ENCODE measurements at places on chromosomes 7 and 10. TPM values are rescaled to one million over a fixed set of nuclear protein-coding genes. Genes with fewer than 3 reads are reported as not detected.

DNA sequence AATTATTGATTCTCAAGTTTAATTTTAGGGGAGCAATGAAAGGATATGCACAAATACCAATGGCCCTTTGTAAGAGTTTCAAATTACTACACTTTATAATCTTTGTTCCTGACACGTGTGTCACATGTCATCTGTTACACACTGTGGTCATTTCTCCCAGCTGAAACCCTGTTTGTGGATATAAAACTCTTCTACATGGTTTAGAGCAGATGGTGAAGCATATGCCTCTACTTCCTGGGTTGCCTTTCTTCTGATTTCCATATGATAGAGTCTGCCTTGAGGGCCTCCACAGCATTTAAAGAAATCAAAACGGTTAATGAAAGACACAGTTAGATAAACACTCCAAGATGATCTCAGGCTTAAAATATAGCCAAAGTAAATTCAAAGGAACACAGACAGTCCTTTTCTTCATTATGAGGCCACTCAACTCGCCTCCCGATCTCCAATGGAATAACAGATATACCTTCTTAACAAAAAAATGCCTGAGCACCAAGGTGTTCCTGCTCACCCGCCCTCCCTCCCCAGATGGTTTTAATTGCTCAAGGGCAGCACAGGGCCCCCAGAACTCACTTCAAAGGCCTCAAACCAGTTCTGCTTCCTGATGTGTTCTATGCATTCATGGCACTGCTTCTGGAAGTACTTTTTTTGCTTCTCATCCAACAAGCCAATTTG lies 75.0 kb downstream of the CPVL start:
- no peak for DNase-seq

- DNase-seq: no peak
These were observed 51.4 kb downstream of the SH3PXD2A start for GRCh38 chr10:103803941-103804340.

DNA sequence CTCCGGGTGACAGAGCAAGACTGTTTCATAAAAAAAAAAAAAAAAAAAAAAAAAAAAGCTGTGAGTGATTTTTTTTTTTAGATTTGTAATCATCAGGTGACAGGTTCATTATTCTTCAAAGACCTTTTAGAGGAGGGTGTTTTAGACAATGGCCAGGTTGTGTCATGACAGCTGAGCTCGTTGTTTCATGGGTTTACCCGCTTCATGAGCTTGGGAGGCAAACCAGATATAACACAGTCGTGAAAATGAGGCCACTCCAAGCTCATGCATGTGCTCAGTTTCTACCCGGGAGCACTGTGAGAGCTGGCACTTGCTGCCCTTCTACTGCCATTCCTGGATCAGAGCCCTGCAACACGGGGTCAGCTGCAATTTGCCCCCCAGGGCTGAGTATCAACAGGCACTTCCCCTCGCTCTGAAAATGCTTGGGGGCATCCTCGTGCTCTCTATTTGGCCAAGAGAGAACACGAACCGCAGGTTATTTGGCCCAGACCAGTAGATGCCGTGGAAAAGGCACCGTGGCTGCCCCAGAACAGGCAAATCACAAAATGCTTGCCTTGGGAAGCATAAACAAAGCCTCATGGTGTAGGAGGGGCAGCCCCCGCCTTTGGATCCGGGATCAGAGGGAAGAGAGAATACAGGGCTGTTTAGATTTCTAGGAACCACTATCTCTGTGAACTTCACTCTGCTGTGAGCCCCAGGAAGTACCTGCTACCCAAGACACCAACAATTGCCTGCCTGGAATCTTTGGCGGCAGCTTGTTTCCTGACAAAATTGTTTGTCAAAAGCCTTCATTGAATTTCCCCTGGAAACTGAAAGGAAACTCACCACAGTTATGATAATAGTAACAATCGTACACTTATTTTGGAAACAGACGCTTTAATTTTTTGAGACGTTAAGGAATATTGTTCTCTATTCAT lies 371.0 kb downstream of the FRMD4A start:
- no peak for DNase-seq

DNA sequence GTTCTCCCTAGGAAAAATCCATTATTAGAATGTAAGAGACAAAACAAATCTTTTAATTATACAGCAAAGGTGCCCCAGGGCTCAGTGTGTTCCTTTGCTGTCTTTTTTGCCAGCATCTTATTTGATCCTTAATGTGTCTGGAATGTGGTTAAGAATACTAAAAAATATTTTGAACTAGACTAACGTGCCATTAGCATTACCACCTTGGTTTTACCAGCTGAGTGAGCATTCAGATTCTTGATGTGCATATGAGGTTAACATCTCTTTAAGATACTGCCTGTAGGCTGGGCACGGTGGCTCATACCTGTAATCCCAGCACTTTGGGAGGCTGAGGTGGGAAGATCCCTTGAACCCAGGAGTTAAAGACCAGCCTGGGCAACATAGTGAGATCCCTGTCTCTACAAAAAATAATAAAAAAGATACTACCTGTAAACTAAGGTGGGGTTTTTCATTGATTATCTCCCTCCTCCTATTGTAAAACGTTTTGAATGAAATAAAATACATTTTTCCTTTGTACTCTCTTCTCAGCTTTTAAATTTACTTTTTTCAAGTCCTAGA lies 96.6 kb downstream of the CCNY start:
- DNase-seq: no peak

DNA sequence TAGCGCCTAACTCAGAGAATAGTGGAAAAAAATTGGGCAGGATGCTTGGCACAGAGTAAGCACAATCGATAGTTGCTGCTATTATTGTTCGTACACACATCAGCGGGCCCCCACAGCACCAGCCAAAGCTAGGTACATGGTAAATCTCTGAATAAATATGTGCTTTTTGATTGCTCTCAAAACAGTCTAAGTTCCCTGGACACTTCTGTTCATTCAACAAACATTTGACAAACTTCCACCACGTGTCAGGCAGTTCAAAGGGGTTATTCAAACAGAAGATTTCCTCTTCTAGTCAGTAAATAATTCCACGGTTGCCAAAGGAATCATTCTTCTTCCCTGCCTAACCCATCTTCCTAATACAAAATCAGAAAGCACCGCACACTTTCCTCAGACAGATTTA lies 150.8 kb downstream of the DGKI start:
- no peak for DNase-seq

DNA sequence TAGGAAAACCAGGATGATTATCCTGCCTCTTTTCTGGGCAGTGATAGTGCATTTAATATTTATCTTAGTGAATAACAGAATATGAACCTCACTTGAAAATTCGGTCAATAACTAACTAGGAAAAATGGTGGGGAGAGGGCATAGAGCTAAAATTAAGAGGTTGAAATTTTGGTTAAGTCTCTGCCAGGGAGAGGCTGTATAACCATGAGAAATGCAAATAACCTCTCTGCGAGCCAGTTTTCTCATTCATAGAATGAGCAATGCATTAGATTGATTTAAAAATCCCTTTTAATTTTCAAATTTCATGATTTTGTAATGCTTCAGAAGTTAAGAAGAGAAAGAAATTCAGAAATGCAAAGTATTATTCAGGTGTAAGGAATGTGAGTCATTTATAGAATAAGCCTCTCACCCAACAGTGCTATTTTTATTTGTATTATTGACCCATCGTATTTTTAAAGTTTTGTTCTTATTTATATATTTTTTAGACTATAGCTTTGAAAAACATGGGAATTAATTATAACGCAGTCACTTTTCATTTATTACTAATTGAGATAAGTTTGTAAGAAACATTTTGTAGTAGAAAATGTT lies 104.7 kb downstream of the PHF14 start:
- no peak for DNase-seq

DNA sequence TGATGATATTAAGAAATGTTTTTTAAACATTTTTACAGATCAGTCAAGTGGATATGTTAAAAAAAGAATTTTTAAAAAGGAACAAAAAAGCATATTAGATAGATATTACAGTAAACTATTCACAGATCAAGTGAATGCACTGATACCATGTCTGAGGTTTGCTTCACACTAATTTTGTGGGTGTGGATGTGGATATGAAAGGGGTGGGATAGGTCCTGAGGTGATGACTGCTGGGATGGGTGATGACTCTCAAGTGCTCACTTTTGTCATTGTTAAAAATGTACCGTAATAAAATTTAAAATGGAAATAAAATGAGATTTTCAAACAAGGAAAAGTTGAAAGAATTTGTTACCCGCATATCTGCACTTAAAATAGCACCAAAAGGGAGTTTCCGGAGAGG lies 54.1 kb downstream of the AGMO start:
- DNase-seq: no peak

DNA sequence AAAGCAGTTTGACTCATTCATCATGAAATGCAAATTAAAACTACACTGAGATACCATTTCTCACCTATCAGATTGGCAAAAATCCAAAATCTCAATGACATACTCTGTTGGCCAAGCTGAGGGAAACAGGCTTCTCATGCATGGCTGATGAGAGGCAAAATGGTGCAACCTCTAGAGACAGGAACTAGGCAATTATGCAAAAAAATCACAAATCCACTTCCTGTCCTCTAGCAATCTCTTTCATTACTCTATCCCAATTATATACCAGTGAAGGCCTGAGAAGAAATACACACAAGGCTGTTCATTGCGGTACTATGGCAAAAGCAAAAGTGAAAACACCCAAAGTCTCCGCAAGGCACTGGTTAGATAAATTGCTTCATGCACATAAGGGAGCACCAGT lies 25.9 kb upstream of the PTPRN2 start:
- no peak for DNase-seq

GRCh38 chr7:17362439-17363105 lies 64.1 kb downstream of the AHR start:
- DNase-seq: no peak

- DNase-seq: no peak
These were observed 4.4 kb upstream of the WIPF3 start for GRCh38 chr7:29801929-29802328.

DNA sequence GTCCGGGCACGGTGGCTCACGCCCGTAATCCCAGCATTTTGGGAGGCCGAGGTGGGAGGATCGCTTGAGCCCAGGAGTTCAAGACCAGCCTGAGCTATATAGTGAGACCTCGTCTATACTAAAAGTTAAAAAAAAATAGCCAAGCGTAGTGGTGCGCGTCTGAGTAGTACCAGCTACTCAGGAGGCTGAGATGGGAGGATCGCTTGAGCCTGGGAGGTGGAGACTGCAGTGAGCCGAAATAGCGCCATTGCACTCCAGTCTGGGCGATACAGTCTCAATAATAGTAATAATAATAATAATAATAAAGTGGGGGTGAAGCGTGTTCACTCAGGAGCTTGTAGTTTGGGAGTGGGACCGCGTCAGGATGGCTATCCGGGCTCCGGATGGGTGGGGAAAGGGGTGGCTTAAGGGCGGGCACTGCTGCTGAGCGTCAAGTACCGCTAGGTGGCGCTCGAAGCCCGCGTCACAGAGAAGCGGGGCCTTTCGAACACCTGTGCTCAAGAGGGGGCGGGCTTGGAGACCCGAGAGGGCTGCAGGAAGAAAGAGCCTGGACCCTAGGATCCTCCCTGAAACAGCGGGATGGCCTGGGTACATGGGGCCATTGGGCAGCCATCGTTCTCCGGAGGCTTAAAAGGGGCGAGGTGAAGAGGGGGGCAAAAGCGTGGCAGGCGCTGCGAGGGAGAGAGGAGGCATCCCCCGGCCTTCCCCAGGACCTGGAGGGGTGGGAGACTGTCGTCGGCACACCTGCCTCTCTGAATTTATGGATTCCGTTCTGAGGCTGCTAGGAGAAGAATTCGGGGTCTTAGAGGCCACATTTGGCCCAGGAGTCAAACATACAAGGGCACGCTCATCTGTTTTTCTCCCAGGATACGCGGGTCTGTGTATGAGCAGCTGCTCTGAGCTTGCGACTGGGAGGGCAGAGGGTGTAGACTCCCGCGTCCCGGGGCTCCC lies 14.5 kb downstream of the LBX1 start:
- DNase-seq: no peak

GRCh38 chr7:33500703-33501701 lies 371.6 kb downstream of the BBS9 start:
- no peak for DNase-seq

DNA sequence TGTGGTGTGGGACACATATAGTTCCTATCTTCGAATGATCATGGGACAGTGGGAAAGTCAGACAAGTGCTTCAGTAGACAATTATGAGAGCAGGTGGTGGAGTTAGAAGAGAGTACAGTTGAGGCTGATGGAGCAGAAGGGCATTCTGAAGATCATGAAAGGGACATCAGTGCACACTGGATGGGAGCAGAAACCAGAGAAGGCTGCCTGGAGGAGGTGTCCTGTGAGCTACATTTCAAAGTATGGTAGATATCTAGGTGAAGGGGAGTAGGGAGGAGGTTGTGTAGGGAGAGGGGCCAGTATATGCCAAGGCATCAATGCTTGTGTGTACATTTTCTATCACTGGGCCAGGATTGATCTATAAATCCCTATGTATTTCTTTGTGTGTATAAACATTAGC lies 100.2 kb upstream of the PDCD4 start:
- no peak for DNase-seq

DNA sequence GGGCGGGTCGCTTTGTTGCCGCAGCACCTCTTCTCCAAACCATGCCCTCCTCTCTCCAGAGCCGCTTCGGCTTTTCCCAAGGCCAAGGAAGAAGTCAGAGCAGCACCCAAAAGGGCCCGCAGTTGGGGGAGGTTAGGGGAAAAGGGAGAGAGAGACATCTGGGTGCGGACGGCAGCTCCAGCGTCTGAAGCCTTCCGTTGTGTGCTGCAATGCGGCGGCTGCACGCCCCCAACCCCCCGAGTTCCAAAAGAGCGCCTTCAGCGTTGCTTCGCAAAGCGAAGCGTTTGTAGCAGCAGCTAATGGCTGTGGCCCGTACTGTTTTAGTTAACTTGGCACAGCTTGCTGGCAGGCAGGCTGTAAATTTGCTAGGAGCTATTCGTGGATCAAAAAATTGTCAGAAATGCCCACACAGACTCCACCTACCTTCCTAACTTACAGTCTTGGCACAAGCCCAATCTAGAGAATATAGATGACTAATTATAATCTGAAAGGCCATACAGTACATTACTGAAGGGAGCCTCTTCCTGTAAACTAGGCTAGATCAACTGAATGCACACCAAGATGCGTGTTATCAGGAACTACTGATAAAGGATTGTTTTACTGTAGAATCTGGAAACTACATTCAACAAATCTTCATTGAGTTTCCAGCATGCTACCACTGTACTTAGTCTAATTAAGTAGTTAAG lies 1.1 kb upstream of the KBTBD2 start:
- no peak for DNase-seq

GRCh38 chr10:131931981-131932380 lies 31.2 kb downstream of the PPP2R2D start:
- no peak for DNase-seq

- DNase-seq: peak; percentile 85
These were observed 41.2 kb upstream of the TNS3 start for GRCh38 chr7:47622946-47623640.

GRCh38 chr7:28678431-28678965 lies 266.2 kb downstream of the CREB5 start:
- no peak for DNase-seq

The PMS2 gene
- 6.4 TPM for polyA plus RNA-seq

The PRKCQ gene
- 0.06 TPM for polyA plus RNA-seq

The CAMK2B gene
- 0.05 TPM for polyA plus RNA-seq

The NRAP gene
- polyA plus RNA-seq: not detected

The UCN3 gene
- not detected for polyA plus RNA-seq

The LIPM gene
- not detected for polyA plus RNA-seq

The SLF2 gene
- polyA plus RNA-seq: 10.1 TPM

The SLC18A2 gene
- not detected for polyA plus RNA-seq

The SPDYE11 gene
- not detected for polyA plus RNA-seq

The PLAC9 gene
- 19.3 TPM for polyA plus RNA-seq

The GIGYF1 gene
- polyA plus RNA-seq: 5.7 TPM

Data from BJ (cell line).